ENCODE measurements at places on chromosomes 7 and 10.

GRCh38 chr10:122988501-122988900 lies 8.3 kb downstream of the PSTK start:
- no peak for DNase-seq

GRCh38 chr10:58609532-58610150 lies 97.0 kb downstream of the BICC1 start:
- no peak for DNase-seq

DNA sequence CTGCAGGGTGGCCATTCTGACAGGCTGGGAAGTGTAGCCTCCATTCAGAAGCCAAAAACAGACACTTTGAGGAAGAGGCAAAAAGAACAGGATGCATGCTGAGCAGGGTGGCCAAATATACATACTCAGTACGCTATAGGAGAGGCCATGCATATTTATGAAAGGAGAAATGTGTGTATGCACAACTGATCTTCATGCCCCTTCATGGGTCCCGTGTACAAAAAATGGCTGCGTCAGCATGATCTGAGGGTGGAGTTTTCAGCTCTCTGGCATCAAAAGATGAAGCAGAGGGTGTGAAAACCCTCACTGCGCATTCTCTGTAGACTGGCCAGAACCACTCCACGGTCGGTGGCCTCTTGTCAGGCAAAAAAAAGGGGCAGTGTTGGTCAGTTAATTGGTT lies 35.5 kb upstream of the OIT3 start:
- no peak for DNase-seq

- DNase-seq = peak; percentile 89
Measured at GRCh38 chr10:59906417-59907202, at the start of gene CCDC6. Gene CCDC6, minus strand, starts transcription at chr10:59906556. Its CDS starts 132 bp downstream, at chr10:59906424.

- no peak for DNase-seq
Measured at GRCh38 chr10:13315361-13315760, 15.5 kb upstream of the PHYH start.

DNA sequence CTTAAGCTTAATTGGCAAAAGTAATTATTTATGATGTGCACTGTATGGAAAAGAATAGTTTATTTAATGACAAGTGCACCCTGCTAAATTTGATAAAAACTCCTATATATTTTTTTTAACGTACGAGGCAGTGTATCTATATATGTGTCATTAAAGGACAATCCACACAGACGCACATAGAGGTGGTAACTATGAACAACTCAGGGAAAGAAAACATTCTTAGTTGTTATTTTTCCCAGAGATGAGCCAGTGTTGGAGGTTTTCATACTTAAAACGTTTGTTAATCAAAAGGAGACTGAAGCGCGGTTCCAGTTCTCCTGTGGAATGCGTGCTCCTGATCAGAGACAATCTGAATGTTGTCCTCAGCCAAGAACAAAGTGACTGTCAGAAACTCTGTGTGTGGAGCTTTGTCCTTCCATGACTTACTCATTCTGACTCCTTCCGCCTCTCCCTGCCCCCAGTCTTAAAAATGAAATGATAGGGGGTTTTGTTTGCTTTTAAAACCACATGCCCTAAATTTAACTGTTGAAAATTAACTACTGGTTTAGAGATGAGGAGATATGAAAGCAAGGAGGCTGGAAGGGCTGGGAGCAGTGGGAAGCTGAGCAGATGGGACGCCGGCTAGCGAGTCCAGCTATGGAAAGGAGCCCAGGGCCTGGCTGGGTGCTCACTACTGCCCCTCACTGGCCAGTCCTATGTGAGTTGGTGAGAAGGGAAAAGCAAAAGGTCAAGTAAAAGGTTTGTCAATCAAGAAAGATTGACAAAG lies 99.6 kb downstream of the SVIL start:
- DNase-seq = peak; percentile 79

- DNase-seq = peak; percentile 55
Measured at GRCh38 chr10:116272440-116273283, at the start of gene GFRA1. Gene GFRA1, minus strand, starts transcription at chr10:116273206. Its CDS starts 1,177 bp downstream, at chr10:116272029.

Data from H9 (cell line).